ENCODE measurements at places on chromosomes 5 and 9.

- no peak for DNase-seq
These were observed 33.1 kb downstream of the RASA1 start for GRCh38 chr5:87300744-87301143.

- no peak for DNase-seq
These were observed 340.4 kb downstream of the EBF1 start for GRCh38 chr5:158759283-158759682.

DNA sequence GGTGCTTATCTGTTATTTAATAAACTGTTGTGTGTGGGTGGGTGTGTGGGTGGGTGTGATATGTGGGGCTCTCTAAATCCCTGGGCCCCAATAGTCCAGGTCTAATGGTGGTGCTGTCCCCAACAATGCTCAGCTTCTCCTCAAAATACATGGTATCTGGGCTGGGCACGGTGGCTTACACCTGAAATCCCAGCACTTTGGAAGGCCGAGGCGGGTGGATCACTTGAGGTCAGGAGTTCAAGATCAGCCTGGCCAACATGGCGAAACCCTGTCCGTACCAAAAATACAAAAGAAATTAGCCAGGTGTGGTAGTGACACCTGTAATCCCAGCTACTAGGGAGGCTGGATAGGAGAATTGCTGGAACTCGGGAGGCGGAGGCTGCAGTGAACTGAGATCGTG is 4.5 kb upstream of the ORM1 start:
- no peak for DNase-seq

- DNase-seq: peak; percentile 45
These were observed 30.8 kb downstream of the CD180 start for GRCh38 chr5:67165526-67166459.

- DNase-seq: no peak
These were observed 53.9 kb upstream of the PITX1 start for GRCh38 chr5:135087950-135088349.

- no peak for DNase-seq
These were observed 28.4 kb downstream of the PAPPA start for GRCh38 chr9:116181853-116182610.

DNA sequence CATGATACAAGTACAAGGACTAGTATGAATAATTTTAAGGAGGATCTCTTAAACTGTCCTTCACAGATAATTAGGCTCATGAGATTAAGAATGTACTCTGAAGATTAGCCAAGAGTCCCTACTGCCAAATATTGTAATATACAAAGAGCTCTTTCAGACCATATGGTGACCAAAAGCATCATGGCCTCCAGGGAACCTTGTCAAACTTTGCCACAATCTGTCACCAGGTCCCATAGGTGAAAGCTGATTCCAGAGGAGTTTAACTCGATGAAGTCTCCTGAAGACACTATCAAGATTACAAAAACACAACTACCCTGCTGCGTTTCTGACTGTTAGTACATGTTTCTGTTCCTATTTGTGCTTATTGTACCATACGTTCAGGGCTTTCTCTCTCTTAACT is 395.4 kb upstream of the ITGA1 start:
- DNase-seq: no peak

GRCh38 chr9:107615321-107615720 is 125.8 kb upstream of the KLF4 start:
- no peak for DNase-seq

DNA sequence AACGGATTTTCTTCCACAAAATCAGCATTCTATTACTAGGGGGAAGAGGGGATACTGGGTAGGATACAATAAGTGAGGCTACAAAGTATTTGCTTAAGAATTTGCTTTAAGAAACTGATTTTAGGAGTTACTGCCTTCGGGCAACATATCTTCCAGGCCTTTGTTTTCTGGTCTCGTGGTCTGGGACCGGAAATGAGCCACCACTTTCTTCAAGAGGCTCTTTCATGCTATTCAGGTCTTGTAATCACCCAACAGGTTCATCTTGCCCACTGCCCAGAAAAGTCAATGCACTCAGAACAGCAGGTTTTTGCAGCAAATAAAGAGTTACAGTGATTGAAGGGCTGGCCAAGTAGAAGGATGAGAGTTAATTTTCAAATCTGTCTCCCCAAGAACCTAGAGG is 6.6 kb upstream of the AOPEP start:
- no peak for DNase-seq

- DNase-seq: no peak
These were observed 54.5 kb upstream of the CTNNA1 start for GRCh38 chr5:138698713-138699112.

DNA sequence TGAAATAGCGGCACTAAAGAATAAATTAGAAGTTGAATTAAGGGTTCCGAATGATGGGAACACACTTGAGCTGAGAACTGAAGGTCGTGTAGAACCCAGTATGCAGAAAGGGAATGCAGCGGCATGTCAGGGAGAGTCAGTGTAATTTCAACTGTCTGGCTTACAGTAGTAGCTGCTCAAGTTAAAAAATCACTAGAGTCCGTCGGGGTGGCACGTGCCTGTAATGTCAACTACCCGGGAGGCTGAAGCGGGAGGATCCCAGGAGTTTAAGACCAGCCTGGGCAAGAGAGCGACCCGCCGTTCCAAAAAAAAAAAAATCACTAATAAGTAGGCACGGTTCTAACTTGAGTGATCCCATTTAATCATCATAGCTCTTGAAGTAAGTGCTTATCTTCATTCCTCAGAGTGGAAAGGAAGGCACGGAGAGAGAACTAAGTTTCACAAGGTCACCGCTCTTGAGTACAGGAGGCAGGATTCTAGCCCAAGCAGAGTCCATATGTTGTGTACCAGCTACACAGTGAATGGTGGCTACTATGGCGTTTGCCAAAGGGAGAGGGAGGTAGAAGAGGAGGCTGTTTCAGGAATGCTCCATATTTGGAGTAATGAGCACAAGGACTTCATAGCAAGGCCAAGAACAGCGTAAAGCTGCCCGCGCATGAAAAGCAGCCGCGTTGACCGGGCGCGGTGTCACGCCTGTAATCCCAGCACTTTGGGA is 831 bp downstream of the RMRP start:
- DNase-seq: no peak

GRCh38 chr9:137315581-137316011 is 13.5 kb upstream of the NRARP start:
- DNase-seq: no peak

DNA sequence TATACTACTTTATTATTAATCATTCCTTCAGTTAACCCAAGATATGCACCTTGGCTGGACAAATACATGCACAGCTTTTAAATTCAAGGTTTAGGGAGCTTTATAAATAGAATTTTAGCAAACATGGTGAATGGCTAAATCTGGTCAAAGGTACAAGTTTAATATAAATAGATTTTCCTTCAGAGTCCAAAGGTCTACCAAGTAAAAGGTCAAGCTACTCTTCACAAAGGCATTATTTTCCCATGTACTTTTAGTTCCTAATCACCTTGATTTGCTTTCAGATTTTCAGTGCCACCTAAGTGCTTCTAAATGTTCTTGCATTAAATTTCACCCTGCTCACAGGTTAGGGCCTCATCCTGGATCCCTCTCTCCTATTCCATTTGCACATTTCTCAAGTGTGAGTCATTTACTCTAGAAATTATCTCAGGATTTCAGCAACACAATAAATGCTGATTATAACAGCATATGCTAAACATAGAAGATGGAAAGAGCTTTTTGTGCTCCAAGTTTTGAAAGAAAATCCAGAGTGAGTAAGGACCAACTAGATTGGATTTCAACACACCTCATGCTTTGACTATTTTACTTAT is 459.4 kb upstream of the ITGA1 start:
- DNase-seq: no peak

DNA sequence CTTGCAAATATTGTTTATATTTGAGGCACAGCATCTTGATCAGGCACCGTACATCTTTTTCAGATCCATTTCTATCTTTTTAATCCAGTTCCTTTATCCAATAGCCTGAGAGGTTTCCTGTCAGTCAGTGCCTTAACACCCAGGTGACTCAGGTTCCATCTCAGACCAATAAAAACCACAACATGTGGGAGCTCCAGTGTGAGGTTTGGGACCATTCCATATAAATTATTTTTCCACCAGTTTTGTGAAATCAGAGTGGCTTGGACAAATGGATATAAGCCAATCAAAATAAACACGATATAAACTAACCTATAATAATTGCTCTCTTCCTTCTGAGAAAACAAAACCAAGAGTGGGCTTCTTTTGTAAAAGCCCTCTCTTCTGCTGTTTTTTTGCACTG is 351.3 kb downstream of the NTRK2 start:
- no peak for DNase-seq

DNA sequence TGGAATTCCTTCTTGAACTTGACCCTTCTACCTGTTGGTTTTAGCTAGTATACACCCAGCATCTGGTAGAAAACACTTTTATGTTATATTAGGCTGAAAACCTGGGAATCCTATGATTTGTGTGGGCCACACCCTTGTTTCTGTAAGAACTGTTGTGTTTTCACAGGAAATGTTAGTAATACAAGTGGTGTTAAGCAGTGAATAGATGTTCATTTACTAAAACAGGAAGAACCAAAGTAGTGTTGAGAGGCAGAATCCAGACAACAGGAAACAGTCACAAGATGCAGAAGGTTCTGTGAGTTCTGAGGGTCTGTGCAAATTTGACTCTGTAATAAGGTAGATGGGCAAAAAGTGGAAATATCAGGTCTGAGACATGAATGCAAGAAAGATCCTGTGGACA is 73.0 kb upstream of the RAI14 start:
- no peak for DNase-seq

- no peak for DNase-seq
These were observed 80.8 kb downstream of the SNCAIP start for GRCh38 chr5:122392824-122393223.

- DNase-seq: no peak
These were observed 63.3 kb upstream of the PCA3 start for GRCh38 chr9:76700916-76701315.

DNA sequence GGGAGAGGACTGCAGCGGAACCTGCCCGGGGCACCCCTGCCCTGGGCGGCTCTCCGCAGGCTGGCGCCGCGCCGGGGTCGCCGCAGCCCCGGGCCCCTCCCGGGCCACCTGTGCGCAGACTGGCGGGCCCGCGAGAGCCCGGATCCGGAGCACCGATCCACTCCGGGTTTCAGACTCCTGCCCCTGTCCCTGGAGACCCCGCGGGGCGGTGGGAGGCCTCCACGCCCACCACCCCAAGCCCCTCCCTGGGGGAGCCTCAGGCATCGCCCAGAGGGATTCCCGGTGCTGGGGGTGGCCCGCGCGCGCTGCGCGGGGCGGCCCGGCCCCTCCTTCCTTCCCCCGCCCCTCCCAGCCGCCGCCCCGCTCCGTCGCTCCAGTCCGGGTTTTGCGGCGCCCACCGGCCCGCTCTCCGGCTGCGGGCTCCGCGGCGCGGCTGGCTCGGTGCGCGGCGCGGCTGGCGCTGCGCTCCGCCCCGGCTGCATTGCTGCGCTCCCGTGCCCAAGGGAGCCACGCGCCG is at the start of gene UNC5A:
UNC5A (plus strand) TSS at position 479 of the 517 bp plus-strand sequence. CDS start 192 bp downstream, outside the sequence.
- no peak for DNase-seq

GRCh38 chr9:70526902-70527301 is 112.4 kb upstream of the KLF9 start:
- DNase-seq: no peak

DNA sequence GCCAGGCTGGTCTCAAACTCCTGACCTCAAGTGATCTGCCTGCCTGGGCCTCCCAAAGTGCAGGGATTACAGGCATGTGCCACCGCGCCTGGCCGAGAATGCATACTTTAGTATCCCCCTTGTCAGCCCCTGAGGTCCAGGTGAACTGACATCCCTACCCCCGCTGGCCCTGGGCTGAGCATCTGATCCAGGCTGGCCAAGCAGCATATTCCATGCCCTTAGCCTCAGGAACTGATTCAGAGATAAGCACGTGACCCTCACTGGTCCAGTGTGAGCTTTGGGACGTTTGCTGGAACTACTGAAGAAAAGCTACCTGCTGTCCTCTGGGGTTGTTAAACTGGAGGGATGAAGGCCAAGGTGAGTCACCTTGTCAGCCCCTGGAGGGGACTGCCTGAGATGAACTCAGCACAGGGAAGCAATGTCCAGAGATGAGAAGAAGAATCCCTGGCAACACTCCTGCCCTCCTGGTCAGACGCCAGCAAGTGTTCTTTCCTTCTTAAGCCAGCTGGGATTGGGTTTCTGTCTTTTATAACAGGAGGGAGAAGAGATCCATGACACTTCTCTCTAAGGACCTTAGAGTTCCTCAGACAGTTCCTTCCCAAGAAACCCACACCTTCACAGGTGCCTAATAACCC is 59.1 kb upstream of the FBXW11 start:
- DNase-seq: no peak

DNA sequence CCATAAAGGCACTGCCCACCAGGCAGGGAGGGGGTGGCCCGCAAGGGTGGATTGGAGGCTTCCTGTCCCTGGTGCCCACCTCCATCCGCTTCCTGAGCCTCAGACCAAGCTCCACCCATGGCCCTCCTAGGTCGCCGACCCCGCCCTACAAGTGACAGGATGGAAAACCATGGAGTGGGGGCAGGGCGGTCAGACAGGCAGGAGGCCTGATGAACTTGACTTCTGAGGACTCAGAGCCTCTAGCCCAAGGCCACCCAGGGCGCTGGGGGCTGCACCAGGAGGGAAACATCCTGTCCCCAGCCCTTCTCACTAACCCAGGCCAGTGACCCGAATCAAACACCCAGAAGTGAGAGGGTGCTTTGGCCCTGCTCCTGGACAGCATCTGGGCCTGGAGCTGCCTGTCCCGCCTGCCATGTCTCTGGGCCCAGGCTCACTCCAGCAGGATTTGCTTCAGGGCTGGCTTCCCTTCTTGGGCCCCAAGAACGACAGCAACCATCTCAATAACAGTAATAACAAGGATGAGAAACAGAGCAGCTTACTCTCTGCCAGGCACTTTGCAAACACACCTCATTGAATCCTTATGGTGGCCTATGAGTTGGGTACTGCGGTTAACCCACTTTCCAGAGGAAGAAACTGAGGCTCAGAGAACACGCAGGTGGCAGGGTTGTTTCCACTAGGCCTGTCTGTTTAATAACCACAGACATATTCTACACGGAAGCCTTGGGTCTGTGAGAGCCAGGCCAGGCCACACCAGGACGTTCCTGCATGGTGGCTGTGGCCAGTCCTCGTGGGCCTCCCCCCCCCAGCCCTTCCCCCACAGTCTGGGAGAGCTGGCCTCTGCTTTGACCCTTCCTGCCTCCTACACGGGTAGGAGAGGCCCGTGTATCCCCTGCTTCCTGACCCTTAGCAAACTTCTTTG is 4.4 kb upstream of the ST6GALNAC6 start:
- no peak for DNase-seq

GRCh38 chr9:137817236-137818200 is 60.1 kb upstream of the CACNA1B start:
- no peak for DNase-seq

DNA sequence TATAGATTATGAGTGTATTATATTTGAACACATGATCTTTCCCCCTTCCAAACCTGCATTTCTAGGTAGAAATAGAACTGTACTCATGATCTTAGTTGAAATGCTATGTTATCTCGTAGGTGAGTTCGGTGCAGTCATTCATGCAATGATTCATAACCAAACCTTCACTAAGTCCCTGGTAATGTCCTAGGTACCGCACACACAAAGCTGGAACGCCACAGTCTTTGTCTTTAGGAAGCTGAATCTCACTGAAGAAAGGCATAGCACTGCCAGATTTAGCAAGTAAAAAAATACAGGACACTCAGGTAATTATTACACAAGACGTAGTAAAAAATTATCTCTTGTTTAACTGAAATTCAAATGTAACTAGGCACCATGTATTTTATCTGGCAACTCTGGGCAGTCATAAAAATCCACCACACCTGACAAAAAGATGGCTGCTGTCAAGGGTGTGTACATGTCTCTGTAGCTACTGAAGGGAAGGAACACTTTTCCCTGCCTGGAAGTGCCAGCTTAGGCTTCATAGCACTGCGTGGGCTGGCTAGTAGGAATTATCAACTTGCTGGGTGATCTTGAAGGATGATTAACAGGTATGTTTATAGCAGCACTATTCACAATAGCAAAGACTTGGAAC is 28.0 kb upstream of the TXN start:
- no peak for DNase-seq

All from stimulated activated CD8-positive, alpha-beta memory T cell treated with anti-CD3 and anti-CD28 coated beads, Interleukin-4, amount 100 ng/mL, for 1 hour (primary cell).